GM04503 (cell line): ENCODE measurements at places on chromosomes 2 and 18.

DNA sequence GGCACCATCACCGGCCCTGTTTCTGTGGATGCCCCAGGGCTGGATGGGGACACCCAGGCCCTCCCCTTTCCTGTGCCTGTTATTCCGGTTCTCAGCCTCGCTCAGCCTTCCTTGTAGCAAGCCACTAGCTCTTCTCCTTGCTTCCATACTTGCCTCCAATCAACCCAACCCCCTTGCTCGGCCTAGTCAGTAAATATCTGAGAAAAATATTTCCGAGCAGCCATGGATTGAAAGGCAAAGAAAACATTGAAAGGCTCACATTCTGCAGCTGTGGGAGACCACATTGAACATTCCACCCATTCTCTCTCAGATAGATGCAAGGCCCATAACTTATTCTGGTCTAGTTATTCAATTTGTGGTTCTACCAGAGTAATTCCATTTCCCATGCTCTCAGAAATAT lies 114.9 kb downstream of the SPP2 start:
- DNase-seq, result peak; percentile 23

DNA sequence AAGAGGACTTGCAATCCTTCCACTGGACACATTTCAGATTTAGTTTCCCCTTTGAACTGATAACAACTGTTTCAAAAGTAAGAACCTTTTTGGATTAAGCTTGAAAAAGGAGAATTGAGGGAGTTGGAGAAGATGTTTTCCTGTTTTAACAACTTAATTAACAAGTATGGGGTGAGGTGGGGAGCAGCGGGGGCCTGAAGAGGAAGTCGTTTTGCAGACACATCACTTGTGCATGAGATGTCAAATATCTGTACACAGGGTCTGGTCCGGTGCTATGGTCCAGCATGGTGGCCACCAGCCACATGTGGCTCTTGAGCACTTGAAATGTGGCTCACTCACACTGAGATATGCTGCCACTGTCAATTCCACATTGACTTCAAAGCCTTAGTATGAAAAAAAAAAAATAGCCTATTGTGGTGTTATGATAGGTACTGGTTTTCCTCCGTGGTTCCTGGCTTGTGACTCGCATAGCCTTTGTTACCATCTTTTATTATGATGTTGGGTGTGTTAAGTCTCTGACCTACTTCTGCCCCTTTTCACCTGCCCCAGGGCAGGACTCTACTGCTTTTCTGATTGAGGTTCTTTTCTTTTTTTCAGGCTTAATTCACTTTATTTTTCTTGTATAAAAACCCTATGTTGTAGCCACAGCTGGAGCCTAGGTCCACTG lies 205.5 kb downstream of the BCL2 start:
- no peak for DNase-seq

GRCh38 chr2:174191342-174192074 lies 56.8 kb downstream of the OLA1 start:
- no peak for DNase-seq

DNA sequence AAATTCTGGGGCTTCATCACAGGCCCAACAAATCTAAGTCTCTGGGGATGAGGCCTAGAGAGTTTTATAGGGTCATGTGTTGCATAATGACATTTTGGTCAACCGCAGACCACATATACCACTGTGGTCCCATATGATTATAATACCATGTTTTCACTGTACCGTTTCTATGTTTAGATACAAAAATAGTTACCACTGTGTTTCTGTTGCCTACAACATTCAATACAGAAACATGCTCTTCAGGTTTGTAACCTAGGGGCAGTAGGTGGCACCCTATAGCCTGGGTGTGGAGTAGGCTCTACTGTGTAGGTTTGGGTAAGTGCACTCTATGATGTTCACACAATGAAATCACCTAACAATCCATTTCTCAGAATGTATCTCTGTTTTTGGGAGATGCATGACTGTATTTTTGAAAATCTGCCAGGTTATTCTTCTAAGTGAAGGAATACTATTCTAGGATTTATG lies 485.2 kb downstream of the PTPRM start:
- DNase-seq, result no peak

- no peak for DNase-seq
Observed at GRCh38 chr2:228378696-228379425, 197.4 kb upstream of the SPHKAP start.

- no peak for DNase-seq
Observed at GRCh38 chr2:152395103-152395502, 60.1 kb downstream of the FMNL2 start.

DNA sequence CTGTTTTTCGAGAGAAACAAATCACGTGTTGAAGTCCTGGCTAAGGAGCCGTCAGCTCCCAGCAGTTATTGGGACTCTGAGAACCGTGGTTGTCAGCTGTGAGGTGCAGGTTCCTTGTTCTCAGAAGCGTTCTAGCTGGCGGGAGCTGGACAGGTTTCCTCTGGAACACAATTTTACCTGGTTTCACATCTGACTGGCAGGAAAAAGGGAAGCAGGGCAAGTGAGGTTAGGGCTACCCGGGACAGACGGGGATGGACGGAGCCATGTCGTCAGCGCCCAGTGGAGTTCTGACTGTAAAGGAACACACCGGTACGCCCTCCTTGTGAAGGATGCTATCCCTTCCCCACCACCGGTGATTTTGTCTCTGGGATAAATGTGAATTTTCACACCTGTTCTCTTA lies 26.1 kb downstream of the ITGB1BP1 start:
- DNase-seq, result no peak

- no peak for DNase-seq
Observed at GRCh38 chr2:135636982-135637381, 104.7 kb upstream of the UBXN4 start.

DNA sequence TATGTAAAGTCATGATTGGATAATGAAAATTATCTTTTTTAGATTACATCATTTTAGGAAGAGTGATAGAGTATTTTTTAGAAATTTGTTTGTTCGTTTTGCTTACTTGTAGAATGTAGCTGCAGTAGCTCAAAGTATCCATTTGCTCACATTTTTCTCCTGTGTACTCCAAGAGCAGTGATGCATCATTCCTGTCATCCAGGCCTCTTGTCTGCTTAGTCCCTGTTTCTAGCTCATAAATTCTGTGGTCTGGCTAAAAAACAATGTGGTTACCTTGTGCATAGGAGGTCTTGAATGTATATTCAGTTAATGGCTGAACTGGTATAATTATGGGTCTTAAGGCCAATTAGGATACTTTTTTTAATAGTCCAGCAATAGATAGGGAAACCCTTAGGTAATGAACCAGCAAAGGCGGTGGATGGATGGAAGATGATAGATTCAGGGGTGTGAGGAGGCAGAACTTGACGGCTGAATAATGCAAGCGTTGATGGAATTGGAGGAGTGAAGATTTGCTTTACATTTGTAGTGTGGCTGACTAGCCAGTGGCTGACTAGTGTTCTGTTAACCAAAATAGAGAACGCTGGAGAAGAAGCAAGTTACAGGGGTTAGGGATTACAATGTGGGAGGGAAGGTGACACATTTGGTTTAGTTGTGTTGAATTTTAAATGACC lies 145.0 kb downstream of the ZNF407 start:
- no peak for DNase-seq

- DNase-seq, result no peak
Observed at GRCh38 chr18:13823707-13824395, at the start of gene MC5R. TSS of gene MC5R (plus strand) at chr18:13824149. CDS start at chr18:13825766, 1,617 bp downstream.

- no peak for DNase-seq
Observed at GRCh38 chr2:216776066-216776850, 80.9 kb upstream of the IGFBP5 start.

DNA sequence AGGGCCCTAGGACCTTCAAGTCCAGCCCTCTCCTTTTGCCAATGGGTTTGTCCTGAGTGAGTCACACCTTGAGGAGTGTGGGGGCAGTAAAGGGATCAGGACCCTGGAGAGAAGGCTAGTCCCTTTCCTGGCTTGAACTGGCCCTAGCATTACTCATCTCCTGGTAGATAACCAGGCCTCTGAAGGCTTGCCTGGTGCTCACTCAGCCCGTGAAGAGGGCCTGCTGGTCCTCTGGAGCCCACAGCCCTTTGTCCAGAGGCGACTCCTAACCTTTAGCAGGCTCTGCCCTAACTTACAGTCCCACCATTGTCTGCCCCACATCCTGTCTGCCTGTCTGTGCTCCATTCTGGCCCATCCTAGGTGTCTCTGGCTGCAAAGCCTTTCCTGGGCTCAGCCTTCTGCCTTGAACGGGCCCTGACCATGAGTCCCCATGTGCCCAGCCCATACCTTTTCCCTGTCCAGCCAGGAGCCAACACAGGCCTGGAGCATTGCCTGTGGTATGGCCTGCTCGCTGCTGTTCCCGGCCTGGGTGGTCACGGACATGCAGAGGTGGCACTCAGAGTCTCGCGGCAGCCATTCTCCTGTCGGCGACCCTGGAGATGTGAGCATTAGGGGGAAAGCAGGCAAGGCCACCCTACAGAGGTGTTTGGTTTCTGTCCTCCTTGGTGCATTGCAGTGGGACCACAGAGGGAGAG lies 5.0 kb downstream of the SFTPB start:
- DNase-seq, result peak; percentile 83

- peak; percentile 93 for DNase-seq
Observed at GRCh38 chr2:214069254-214069653, 341.6 kb upstream of the VWC2L start.

GRCh38 chr2:34229998-34230397 lies 630.9 kb upstream of the FAM98A start:
- DNase-seq, result no peak

- no peak for DNase-seq
Observed at GRCh38 chr2:228115-228514, 35.7 kb downstream of the SH3YL1 start.

- no peak for DNase-seq
Observed at GRCh38 chr2:217657252-217657651, 345.5 kb downstream of the TNS1 start.

DNA sequence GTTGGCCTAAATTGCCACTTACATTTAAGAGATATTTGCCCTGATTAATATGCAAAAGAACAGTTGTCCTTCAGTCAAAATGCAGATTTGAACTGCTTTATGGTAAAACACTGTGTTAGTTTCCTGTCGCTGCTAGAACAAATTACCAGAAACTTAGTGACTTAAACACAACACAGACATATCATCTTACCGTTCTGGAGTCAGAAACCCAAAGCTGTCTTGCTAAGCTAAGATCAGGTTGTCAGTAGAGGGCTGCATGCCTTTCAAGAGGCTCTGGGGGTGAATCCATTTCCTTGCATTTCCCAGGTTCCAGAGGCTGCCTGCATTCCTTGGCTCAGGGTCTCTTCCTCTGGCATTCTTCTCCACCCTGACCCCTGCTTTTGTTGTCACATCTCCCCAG lies 149.5 kb downstream of the FAM161A start:
- DNase-seq, result no peak

DNA sequence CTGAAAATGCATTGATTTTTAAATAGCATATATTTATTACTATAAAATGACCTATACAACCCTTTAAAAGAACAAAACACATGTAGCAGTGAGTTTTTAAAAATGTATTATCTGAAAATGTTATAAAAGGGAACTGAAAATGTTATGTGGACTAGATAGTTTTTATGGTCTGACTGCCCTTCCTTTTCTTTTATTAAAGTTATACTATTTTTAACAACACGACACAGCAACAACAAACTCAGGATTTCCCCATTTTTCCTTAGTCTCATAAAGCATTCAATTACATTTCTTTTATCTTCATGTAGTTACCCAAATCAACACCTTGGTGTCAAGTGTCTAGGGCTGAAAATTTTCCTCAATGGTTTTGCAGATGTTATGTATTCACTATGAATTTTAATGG lies 132.8 kb upstream of the TMEFF2 start:
- DNase-seq, result no peak

DNA sequence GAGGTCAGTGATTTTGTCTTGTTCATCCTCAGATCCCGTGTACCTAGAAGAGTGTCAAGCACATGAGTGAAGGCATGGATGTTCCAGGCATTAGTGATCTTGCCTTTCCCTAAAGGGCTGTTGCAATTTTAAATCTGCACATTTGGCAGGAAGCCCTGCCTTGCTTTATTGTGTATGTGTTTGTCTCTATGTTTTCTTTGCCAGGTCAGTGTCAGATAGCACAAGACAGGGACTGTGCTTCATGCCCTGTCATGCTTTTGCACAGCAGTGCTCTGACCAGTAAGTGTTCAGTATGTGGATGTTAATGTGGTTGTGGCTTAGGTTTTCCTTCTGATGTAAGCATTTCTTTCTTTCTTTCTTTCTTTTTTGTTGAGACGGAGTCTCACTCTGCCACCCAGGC lies 131.5 kb downstream of the RGPD3 start:
- DNase-seq, result no peak

GRCh38 chr2:105790461-105791149 lies 45.9 kb downstream of the NCK2 start:
- DNase-seq, result no peak

GRCh38 chr2:23824777-23825212 lies 102.1 kb downstream of the ATAD2B start:
- no peak for DNase-seq
